ENCODE measurements at places on chromosomes 3 and 15.
A peak's percentile ranks its signal among the peaks of the same experiment; 100 is the strongest.

DNA sequence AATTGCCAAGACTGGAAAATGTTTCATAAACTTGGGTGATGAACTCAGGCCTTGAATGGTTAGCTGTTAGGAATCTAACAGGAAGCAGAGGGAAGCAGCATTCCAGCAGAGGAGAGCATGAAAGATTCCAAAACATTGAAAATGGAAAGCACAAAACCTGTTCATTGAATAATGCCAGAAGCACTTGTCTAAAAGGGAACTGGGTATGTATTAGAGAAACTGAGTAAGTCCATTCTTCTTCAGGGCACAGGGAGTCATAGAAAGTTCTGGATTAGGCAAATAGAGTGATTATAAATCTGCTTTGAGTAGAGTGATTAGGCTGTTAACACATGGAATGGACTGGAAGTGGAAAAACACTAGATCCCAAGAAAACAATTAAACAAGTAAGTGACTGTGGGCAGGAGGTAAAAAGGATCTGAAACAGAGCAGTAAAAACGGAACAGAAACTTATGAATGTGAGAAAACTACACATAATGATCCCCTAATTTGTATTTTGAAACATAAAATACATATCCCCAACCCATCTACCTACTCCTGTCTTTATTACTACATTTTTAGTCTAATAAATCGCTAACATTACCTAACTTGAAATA is 343.4 kb downstream of the TBC1D5 start:
- no peak for DNase-seq

GRCh38 chr3:1195947-1196346 is 103.1 kb downstream of the CNTN6 start:
- DNase-seq: no peak

GRCh38 chr3:132654721-132655120 is 4.9 kb downstream of the ACAD11 start:
- DNase-seq: no peak

- DNase-seq: no peak
These were observed 1.3 kb upstream of the CTNNB1 start for GRCh38 chr3:41198046-41198445.

- no peak for DNase-seq
These were observed 37.8 kb upstream of the GOLGA6L2 start for GRCh38 chr15:23484870-23485269.

GRCh38 chr3:190183121-190183520 is 62.4 kb upstream of the P3H2 start:
- DNase-seq: no peak

DNA sequence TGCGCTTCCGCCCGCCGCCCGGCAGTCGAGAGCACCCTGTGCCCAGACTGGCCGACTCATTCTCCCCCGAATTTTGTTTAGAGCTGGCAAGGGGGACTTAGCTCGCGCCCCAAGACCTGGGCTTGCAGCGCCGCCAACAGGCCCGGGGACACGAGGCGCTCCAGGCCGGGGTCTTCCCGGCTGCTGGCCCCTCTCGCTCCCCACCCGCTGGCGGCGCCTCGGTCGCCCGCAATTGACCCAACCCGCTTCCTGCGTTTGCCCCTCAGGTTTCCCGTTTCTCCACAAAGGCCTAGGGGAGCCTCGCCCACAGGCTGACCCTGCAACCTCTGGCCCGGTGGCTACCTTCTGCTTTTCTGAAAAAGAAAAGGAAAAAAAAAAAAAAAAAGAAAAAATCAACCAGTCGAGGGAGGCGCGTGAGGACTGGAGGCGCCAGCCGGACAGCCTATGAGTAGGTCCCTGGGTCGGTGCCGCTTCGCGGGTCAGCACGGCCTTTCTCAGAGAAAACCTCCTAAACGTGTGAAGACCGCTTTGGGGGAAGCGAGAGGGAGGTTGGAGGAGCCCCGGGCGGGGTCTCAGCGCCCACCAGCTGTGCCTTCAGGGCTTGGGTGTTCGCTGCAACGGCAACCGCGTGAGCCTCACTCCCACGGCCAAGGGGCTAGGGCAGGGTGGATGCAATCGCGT is 7.2 kb downstream of the FOXL2 start:
- no peak for DNase-seq

GRCh38 chr3:45610119-45610518 is 15.6 kb downstream of the LIMD1 start:
- no peak for DNase-seq

DNA sequence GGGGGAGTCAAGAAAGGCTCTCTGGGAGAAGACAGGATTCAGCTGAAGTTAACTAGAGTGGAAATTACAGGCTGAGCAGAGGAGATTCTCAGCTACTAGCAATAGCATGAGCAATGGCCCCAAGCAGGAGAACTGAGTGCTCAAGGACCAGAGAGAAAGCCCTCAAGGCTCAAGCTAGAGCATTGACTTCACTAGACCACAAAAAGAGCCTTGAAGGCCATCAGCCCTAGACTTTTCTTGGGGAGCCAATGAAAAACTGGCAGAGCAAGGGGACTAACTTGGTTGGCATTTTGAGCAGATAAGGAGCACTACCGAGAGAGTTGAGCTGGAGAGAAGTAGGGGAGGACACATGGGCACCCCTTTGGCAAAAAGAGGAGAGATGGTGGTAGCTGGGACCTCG is 277.6 kb downstream of the FEZF2 start:
- DNase-seq: no peak

DNA sequence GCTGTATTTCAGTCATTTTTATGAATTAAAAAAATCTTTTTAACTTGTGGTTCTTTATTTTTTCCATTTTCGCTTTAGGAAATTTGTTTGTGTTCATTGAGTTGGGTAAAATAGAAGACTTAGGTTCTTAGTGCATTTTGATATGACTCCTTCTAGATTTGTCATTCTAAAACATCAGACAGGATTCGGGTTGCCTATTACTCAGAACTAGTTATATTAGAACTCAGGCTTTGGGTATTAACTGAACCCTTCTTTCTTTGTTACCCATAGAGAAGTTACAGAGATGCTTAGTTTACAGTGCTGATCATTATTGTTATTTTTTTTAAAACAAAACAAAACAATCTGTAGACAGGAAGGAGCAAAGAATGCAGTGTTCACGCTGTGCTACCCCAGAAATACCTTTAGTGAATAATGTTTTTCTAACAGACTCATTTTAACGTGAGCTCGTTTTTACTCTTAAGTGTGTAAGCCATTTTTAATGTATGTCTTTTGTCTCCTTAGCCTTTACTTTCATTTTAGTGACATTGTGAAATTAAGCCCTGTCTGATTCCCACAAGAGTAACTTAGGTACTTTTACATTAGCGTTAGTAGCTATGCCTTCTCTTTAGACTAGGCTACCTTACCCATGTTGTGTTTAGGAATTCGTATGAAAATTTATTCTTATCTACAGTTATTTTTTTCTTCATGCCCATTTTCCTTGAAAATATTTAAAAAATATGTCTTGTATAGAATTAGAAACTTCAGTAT is 53.4 kb downstream of the CMC1 start:
- DNase-seq: no peak

GRCh38 chr3:184229394-184230080 is at the start of gene VWA5B2:
Gene VWA5B2 (plus strand): TSS chr3:184229585. CDS start chr3:184230529, 944 bp downstream.
- peak; percentile 68 for DNase-seq

DNA sequence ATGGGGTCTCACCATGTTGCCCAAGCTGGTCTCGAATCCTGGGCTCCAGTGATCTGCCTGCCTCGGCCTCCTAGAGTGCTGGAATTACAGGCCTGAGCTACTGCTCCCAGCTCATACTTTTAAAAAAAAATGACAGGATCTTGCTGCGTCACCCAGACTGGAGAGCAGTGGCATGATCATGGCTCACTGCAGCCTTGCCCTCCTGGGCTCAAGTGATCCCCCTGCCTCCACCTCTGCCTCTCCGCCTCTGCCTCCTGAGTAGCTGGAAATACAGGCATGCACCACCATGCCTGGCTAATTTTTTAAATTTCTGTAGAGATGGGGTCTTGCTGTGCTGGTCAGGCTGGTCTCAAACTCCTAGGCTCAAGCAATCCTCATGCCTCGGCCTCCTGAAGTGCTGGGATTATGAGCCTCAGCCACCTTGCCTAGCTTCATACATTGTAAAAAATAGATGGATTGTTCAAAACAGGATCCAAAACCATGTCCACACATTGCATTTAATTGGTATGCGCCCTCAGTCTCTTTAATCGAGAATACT is 8.9 kb downstream of the PHLDB2 start:
- DNase-seq: no peak

GRCh38 chr15:62878070-62878469 is 164.5 kb upstream of the TPM1 start:
- DNase-seq: no peak

GRCh38 chr15:67520321-67521028 is 456 bp upstream of the C15orf61 start:
- DNase-seq: no peak

GRCh38 chr3:188711881-188712247 is 459.9 kb upstream of the TPRG1 start:
- no peak for DNase-seq

DNA sequence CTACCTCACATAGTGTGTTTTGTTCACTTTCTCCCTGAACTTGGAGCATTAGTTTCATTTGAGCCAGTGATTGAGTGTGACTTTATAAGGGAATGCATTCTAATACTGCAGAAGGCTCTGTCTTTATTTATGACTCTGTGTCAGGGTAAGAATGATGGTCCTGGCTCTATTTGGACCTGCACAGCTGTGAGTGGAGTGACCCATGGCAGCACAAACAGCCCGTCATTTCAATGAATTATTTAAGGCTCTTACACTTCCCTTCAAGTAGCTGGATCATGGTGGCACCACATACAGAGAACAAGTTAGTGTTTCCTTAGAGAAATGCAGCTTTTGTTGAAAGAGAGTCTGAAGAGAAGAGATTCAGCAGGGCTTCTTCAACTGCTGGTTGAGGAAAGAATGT is 16.4 kb downstream of the TMEM108 start:
- no peak for DNase-seq

DNA sequence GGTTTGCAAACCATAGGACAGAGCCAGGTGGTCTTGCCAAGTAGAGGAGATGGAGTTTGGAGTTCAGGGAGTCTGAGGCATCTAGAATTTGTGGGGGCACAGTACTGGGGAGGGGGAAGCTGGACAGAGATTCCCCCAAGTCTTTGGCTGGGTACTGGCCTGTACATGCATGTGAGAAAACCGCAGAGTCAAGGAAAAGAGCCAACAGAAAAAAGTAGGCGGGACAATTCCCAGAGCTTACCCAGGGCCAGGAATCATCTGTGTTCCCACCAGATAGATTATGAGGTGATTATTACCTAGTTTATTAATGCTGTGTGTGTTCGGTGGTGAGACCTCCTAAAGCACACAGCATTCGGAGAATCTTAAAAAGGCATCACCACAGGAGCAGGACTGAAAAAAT is 11.3 kb downstream of the LYSMD4 start:
- DNase-seq: no peak

DNA sequence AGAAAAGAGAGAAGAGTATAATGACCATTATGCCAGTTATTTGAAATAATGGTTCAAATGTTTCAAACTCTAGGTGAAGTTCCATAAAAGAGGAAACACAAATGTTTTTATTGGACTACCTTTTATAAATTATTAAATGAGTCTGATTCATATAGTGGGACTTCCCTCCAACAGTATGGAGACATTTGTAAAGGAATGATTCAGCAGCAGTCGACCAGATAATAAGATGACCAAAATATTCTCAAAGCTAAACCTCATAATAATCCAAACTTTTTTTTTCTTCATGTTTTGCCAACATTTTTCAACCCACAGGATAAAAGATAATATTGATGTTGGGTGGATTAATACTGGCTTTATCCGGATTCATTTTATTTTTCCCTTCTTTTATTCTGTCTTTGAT is 18.8 kb downstream of the TIPARP start:
- DNase-seq: no peak

DNA sequence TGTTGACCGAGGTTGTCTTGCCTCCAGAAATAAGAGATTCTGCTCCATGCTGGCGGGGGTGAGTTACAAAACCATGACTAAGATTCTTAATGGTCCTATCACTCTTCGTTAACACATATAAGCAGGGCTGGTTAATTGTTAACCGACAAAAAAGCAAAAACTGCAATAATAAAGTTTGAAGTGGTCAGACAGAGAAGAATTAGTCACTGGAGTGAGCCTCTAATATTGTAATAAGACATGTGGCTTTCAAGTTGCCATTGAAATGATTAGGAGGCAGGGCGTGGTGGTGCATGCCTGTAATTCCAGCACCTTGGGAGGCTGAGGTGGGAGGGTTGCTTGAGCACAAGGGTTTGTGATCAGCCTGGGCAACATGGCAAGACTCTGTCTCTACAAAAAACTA is 78.4 kb upstream of the NR2F2 start:
- no peak for DNase-seq

DNA sequence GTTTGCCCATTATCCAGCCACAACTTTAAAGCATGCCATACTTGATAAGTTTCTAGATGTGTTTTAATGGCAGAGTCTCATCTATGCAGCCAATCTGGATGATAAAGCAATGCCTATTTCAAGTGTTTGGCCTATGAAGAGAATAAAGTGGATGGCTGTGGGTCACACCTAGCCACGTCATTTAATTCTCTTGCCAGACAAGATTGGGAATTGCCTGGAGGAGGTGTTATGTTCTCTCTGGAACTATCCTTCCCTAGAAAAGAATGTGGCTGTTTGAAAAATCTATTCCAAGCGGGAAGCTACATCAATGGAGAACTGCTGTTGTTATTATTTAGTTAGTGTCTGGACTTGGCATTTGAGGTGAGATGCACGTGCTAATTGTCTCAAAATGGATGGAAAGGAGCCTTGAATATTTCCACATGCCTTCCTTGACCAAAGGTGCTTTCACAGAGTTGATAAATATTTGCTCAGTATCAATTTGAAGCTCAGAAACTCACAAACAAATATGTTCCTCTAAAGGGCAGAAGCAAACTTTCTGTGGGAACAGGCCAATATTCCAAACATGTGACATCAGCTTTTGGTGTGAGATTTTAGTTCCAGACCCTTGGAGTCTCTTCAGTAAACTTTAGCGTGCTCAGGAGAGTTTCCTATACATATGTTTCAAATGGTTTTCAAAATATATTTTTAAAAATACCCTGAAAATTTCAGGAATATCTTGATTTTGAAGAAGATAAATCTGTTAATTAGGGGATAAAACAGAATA is 510.6 kb upstream of the SGO1 start:
- DNase-seq: no peak

DNA sequence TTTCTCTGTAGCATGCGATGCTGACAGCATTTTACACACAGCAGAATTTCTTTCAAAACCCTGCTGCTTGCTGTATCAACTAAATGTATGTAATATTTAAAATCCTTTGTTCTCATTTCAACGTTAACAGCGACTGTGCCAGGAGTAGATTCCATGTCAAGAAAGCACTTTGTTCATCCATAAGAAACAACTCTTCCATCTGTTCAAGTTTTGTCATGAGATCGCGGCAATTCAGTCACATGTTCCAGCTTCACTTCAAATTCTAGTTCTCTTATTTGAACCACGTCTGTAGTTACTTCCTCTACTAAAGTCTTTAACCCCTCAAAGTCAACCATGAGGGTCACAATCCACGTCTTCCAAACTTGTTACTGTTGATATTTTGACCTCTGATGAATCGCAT is 50.6 kb downstream of the SMARCC1 start:
- no peak for DNase-seq

Data from CD4-positive, alpha-beta T cell treated with Interleukin-15 for 4 hours (primary cell).